ENCODE measurements at places on chromosomes 1 and 21.

GRCh38 chr1:6273380-6273891, 12.5 kb upstream of the GPR153 start:
- H3K4me1 ChIP-seq, result peaks cover 28% of the 10 kb centered on the region
- H3K4me3 ChIP-seq, result no peak overlapping the region
- no peaks in the 10 kb centered on the region for H3K36me3 ChIP-seq
- H3K27ac ChIP-seq, result no peak overlapping the region
- no peaks in the 10 kb centered on the region for H3K27me3 ChIP-seq
- DNase-seq, result no peak

DNA sequence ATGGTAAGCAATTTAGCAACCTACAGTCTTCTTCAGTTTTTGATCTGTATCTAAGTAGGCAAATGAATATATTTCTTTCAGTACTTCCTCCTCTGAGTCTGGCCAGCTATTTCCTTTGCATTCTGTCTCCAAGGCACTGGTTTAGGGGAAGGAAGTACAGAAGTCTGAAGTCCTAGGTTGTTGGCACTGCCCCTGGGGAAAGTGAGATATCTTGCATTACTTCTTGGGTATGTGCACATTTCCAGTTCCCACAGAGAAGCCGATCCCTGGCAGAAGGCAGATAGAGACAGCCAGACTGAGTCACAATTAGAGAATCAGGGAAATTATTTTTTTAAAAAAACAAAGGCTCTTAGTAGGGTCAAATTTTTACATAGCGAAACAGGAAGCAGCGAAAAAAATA, 98.8 kb downstream of the RASAL2 start:
- no peaks in the 10 kb centered on the region for H3K36me3 ChIP-seq
- no peak overlapping the region for H3K27ac ChIP-seq
- H3K4me3 ChIP-seq, result no peak overlapping the region

- peak; percentile 61 for DNase-seq
- H3K4me1 ChIP-seq, result peaks cover 20% of the 10 kb centered on the region
- H3K27ac ChIP-seq, result peak overlapping the region; percentile 28
Observed at GRCh38 chr1:232952514-232953499, 2.4 kb downstream of the NTPCR start.

- H3K27ac ChIP-seq, result no peak overlapping the region
- H3K4me1 ChIP-seq, result peaks cover 31% of the 10 kb centered on the region
- no peaks in the 10 kb centered on the region for H3K27me3 ChIP-seq
- no peak overlapping the region for H3K4me3 ChIP-seq
- no peak for DNase-seq
Observed at GRCh38 chr21:26067836-26068594, 102.6 kb downstream of the APP start.

DNA sequence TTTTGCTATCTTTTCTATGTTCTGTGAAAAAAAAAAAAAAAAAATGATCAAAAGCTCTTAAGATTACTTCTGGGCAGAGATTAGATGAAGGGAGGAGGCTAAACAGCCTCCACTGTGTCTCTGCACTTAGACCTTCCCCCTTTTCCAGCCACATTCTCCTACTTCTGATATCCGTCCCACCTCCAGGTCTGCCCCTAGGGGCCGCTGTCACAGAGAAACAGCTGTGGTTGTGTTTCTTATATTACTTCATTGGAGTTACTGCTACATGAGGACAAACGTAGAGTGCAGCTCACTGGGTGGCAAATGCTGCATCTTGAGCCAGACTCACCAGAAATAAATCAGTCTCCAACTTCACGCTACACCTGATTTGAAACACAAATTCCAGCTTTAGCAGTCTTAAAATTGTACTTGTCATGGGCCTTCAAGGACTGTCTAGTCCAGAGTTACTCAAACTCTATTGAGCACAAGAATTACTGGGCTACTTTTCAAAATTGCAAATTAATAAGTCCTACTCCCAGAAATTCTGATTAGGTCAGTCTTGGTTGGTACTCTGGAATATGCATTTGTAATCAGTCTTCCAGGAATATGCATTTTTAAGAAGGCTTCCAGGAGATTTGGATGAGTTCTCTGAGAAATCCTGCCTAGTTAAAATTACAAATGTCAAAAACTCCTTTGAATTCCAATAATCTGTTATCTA, 125.2 kb upstream of the PTBP2 start:
- H3K4me1 ChIP-seq, result peaks cover 7% of the 10 kb centered on the region
- no peak overlapping the region for H3K27ac ChIP-seq
- no peaks in the 10 kb centered on the region for H3K36me3 ChIP-seq

DNA sequence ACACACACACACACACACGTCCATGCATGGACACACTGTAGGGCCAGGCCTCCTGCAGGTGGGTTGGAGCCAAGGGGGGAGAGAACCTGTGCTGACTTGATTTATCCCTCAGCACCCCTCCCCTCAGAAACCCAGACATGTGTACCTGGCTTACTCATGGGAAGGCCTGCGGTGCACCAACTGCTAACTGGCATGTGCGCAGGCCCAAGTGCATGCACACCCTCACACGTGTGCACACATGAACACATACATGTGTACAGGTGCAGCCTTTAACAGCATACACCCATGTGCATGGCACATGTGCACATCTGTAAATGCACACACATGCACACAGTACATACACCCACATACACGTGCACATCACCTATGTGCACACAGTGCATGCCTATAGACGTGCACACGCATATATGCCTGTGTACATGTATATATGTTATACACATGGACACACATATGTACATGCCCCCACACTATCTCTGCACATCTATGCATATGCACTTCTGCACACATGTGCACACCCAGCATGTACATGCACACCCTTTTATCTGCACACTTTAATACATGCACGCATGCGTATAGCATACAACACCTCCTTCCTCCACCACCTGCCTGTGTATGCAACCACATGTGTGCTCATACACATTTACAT, 67.5 kb downstream of the TRIM11 start:
- no peak overlapping the region for H3K4me3 ChIP-seq
- no peaks in the 10 kb centered on the region for H3K4me1 ChIP-seq
- H3K27me3 ChIP-seq, result no peaks in the 10 kb centered on the region
- H3K36me3 ChIP-seq, result peaks cover 2% of the 10 kb centered on the region
- H3K27ac ChIP-seq, result no peak overlapping the region
- DNase-seq, result no peak

- DNase-seq, result no peak
- H3K4me3 ChIP-seq, result no peak overlapping the region
- no peak overlapping the region for H3K27ac ChIP-seq
- H3K4me1 ChIP-seq, result no peaks in the 10 kb centered on the region
- no peaks in the 10 kb centered on the region for H3K36me3 ChIP-seq
Observed at GRCh38 chr1:153506831-153507413, 28.9 kb downstream of the S100A6 start.

DNA sequence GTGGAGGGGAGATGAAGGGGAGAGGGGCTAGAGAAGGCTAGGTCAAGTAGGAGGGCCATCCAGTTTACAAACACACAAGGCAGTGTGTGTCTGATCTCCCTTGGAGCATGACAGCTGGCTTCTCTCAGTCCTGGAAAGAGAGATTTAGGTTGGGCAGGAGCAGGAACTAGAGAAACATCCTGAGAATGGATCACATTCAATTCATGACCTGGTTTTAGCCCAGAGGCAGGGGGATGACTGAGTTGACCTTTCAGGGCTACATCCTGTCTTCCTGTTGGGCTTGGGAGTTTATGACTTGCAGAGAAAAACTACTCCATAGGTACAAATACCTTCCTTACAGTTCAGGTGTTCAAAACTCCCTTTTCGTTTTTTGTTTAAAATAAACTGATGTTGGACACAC, 97.0 kb downstream of the IGSF21 start:
- H3K36me3 ChIP-seq, result no peaks in the 10 kb centered on the region
- H3K4me3 ChIP-seq, result no peak overlapping the region
- H3K27ac ChIP-seq, result no peak overlapping the region
- peaks cover 9% of the 10 kb centered on the region for H3K4me1 ChIP-seq
- no peaks in the 10 kb centered on the region for H3K27me3 ChIP-seq

- peak; percentile 57 for DNase-seq
- H3K36me3 ChIP-seq, result no peaks in the 10 kb centered on the region
- H3K4me1 ChIP-seq, result peaks cover 19% of the 10 kb centered on the region
- H3K27ac ChIP-seq, result no peak overlapping the region
- peaks cover 15% of the 10 kb centered on the region for H3K27me3 ChIP-seq
- peak overlapping the region; percentile 41 for H3K4me3 ChIP-seq
Observed at GRCh38 chr1:14733048-14733778, 134.7 kb downstream of the KAZN start.

GRCh38 chr1:208731981-208732821, 488.0 kb upstream of the PLXNA2 start:
- H3K27ac ChIP-seq, result no peak overlapping the region
- H3K27me3 ChIP-seq, result no peaks in the 10 kb centered on the region
- no peak overlapping the region for H3K4me3 ChIP-seq
- H3K36me3 ChIP-seq, result no peaks in the 10 kb centered on the region

DNA sequence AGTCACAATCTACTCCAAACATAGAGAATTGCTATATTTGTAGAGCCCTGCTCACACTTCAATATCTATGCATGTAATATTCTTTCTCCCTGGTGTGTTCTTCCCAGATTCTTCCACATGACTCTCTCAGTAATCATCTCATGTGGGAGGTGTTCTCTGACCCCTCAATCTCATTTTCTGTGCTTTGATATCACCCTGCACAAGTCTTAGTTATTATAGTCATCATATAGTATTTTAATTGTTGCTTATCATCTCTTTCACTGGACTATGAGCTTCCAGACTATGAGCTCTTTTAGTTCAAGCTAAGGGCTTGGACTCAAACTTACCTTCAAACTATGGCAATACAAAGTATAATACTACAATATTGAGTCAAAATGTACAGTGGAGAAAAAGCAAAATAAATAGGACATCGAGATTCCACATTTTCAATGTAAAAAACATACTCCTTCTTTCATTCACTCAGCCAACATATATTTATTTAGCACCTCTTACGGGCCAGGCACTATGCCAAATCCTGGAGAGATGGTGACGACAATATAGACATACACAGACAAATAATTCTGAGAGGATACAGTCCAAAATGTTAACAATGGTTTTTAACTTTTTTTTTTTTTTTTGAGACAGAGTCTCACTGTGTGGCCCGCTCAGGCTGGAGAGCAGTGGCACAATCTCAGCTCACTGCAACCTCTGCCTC, 12.7 kb downstream of the TESK2 start:
- no peak overlapping the region for H3K4me3 ChIP-seq
- no peak overlapping the region for H3K27ac ChIP-seq
- H3K4me1 ChIP-seq, result no peaks in the 10 kb centered on the region
- DNase-seq, result no peak
- H3K36me3 ChIP-seq, result no peaks in the 10 kb centered on the region

DNA sequence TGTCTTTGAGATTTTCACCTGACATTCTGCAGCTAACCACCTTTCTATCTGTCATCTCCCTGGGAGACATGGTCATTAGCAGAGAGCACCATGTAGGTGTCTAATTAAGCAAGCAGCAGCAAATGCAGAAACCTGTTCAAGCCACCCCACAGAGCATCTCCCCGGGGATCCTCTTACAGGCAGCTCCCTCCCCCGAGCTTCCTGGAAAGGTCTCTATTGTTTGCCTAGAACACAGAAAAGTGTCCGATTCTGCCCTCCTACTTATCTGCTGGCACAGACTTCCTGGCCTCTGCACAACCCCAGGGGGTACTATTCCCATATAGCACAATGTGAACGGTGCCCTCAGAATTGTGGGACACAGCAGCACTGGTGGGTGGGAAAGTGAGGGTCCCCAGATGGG, 46.1 kb downstream of the PLEKHA6 start:
- no peak overlapping the region for H3K27ac ChIP-seq
- peaks cover 20% of the 10 kb centered on the region for H3K4me1 ChIP-seq

DNA sequence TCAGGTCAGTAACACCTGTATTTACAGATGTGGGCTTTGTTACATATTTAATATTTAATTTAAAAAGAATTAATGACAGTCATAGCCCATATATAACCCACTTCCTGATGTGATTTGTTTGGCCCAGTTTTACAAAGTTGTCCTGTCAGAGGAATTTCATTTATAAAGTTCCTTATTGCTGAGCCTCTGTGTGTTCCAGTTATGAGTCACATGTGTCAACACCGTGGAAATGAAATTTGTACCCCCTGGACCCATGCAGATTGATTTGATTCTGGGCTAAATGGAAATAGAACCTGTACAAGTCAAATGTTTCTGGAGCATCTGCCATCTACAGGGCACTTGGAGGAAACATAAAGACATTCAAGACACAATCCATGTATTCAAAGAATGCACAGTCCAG, 149.2 kb downstream of the CACNA1E start:
- H3K27ac ChIP-seq, result no peak overlapping the region
- H3K4me1 ChIP-seq, result no peaks in the 10 kb centered on the region
- no peak overlapping the region for H3K4me3 ChIP-seq
- DNase-seq, result no peak

DNA sequence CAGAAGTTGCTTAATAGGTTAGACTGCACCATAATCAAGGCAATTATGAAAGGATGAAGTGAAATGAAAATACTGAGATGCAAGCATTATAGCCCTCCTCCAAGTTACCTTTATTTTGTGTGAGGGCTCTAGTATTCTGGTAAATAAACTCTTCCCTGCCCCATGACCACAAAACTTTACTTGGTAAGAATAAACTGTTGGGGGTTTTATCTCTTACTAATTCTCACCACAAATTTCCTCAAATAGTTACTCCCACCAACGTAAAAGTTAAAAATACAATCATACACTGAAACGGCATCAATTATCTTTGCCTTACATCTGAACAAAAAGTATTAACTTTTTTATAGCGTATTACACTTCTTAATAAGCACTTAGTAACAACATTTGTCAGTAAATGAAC, 29.5 kb downstream of the C21orf91 start:
- no peak overlapping the region for H3K4me3 ChIP-seq
- no peak overlapping the region for H3K27ac ChIP-seq
- peaks cover 33% of the 10 kb centered on the region for H3K36me3 ChIP-seq
- no peaks in the 10 kb centered on the region for H3K27me3 ChIP-seq
- DNase-seq, result no peak

- H3K4me3 ChIP-seq, result peak overlapping the region; percentile 62
- H3K27ac ChIP-seq, result no peak overlapping the region
- DNase-seq, result peak; percentile 67
- H3K36me3 ChIP-seq, result no peaks in the 10 kb centered on the region
- peaks cover 10% of the 10 kb centered on the region for H3K27me3 ChIP-seq
- H3K4me1 ChIP-seq, result peaks cover 14% of the 10 kb centered on the region
Observed at GRCh38 chr1:226549094-226549936, 751 bp downstream of the STUM start.

DNA sequence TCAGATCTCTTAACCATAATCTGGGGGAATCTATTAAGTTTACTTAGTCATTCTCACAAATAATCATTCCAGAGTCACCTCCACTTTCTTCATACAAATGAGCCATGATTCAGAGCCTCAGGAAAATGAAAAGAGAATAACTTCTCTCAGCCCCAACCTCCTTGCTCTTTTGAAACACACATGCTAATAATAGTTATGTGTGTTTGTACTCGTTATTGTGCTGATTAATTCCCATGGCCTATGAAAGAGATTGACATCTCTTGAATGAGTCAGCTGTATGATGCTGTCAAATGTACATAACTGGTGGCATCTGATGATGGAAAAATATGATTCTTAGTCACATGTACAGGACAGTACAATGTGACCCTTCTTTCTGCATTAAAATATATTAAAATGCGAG, 41.5 kb downstream of the DTL start:
- H3K27me3 ChIP-seq, result no peaks in the 10 kb centered on the region
- H3K4me3 ChIP-seq, result no peak overlapping the region
- no peak for DNase-seq
- no peaks in the 10 kb centered on the region for H3K4me1 ChIP-seq
- no peak overlapping the region for H3K27ac ChIP-seq

- no peaks in the 10 kb centered on the region for H3K27me3 ChIP-seq
- H3K27ac ChIP-seq, result no peak overlapping the region
- peaks cover 2% of the 10 kb centered on the region for H3K4me1 ChIP-seq
- no peak for DNase-seq
Observed at GRCh38 chr1:205183676-205184335, 27.7 kb downstream of the DSTYK start.

- peaks cover 16% of the 10 kb centered on the region for H3K4me1 ChIP-seq
- no peak overlapping the region for H3K4me3 ChIP-seq
- no peaks in the 10 kb centered on the region for H3K27me3 ChIP-seq
- no peaks in the 10 kb centered on the region for H3K36me3 ChIP-seq
- no peak overlapping the region for H3K27ac ChIP-seq
Observed at GRCh38 chr1:184489908-184490307, 103.1 kb downstream of the C1orf21 start.

All from H1 (cell line).